ENCODE measurements at places on chromosomes 2 and 18.
A peak's percentile ranks its signal among the peaks of the same experiment; 100 is the strongest.

GRCh38 chr2:117979911-117980701 is 33.8 kb downstream of the CCDC93 start:
- no peak for DNase-seq

GRCh38 chr2:58640042-58640441 is 398.9 kb upstream of the FANCL start:
- no peak for DNase-seq

DNA sequence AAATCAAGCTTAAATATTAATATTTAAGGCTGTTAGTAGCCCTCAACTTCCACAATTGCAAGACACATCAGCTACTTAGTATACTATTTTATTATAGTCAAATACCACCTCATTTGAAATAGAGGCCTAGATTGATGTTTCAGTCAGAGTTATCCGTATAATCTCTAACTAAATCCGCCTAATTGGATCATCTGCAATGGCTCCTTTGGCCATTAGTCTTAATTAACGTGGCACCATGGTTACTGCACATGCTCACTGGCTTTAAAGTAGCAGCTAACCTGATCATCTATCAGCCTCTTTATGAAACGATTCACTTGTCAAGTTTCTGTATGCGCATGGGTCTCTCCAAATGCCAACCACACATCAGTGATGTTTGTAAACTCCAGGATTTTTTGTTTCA is 112.3 kb downstream of the COLEC12 start:
- DNase-seq = no peak

- no peak for DNase-seq
Observed at GRCh38 chr18:77135339-77136075, 2.9 kb upstream of the MBP start.

GRCh38 chr18:57026316-57026715 is 120.6 kb upstream of the BOD1L2 start:
- no peak for DNase-seq

GRCh38 chr2:234967201-234967869 is 15.5 kb downstream of the SH3BP4 start:
- DNase-seq = no peak

GRCh38 chr18:21335927-21336488 is 94.0 kb downstream of the GREB1L start:
- no peak for DNase-seq

- no peak for DNase-seq
Observed at GRCh38 chr2:1633936-1634587, 110.3 kb downstream of the PXDN start.

DNA sequence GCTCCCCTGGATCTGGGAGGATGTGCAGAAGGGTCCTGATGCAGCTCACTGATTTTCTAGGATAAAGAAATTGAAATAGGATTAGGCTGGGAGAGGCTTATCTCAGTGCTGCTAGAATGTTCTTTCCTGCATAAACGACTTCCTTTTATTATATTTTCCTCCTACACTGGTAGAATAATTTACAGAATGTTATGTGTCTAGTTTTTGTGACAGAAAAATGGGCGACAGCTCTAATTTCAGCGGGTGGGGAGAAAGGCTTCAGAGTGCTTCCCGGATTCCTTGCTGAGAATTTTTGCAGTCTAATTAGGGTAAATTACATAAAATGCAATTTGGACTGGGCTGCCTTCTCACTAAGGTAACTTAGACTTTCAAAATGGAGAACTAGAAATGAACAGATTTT is 66.2 kb downstream of the SKA1 start:
- DNase-seq = no peak

GRCh38 chr18:5618047-5618688 is 74.4 kb upstream of the EPB41L3 start:
- DNase-seq = no peak

GRCh38 chr2:27442920-27443282 is 720 bp downstream of the KRTCAP3 start:
- DNase-seq = no peak

- peak; percentile 95 for DNase-seq
Observed at GRCh38 chr18:48951448-48952286, 902 bp upstream of the SMAD7 start.

- DNase-seq = no peak
Observed at GRCh38 chr18:8301427-8302172, 307.6 kb upstream of the RAB12 start.

- no peak for DNase-seq
Observed at GRCh38 chr2:14614017-14614416, 18.5 kb upstream of the LRATD1 start.

DNA sequence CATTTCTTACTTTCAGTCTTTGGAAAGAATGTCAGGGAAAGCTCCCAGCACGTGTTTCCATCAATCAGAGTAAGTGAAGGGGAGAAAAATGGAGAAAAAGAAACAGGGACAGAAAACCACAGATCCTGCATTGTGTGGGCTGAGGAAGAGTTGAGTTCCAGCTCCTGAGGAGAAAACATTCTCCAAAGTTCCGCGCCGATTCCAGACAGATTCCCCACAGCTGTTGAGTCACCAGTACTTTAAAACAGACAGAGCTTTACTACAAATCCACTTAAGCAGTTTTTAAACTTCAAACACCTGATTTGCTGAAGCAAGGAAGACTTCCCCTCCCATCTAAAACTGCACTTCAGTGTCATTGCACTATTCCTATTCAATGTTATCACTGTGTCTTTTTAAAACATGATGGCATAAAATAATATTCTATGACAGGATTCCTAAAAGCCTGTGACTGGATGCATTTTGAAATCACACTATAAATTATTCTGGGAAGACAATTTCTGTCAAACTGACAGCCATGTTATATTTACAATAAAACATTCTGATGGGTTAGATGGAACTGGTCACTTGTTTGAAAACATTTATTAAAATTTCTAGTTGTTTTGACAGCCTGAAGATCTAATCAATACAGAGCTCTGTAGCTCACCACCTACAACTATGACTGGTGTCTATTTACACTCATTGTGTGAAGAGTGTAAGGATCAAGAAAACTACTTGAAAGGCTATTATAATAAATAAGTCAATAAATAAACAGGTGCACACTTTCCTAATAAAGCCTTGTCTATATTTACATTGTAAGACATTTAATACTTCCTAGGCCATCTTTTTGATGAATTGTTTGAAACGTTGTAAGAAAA is 40.9 kb downstream of the TCF4 start:
- no peak for DNase-seq

GRCh38 chr2:25043241-25043867 is 1.5 kb downstream of the EFR3B start:
- no peak for DNase-seq

- DNase-seq = no peak
Observed at GRCh38 chr18:7958897-7959146, 391.7 kb downstream of the PTPRM start.

DNA sequence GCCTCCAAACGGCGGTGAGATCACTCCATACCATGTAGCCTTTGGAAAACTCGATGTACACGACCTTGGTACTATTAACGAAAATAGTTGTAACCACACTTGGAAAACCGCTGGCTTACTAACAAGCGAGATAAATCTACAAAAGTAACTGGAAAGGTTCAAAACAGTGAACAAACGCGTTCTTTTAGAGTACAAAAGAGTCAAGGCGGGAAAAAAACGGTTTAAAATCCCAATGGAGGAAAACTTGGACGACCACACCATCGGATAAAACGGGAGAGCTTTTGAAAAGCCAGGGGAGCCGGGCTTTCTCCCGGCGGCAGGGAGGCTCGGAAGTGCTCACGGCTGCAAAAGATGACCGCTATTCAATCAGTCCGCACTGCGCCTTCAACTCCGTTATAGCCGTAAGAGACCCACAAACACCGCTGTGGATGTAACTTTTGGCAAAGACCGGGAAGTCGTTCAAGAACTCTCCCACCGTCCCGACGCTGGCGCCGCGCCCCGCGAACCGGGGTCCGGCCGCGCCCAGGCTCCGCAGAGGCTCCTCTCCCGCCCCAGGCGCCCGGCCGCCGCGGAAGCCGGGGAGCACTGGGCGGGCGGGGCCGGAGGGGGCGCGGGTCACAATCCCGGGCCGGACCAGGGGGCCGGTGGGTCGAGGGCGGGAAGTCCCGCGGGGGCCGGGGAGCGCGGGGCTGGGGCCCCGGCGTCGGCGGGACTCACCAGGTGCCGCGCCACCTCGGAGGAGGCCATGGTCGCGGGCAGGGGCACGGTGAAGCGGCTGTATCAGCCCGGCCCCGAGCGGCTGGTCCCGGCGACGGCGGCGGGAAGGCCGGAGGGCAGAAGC is 465 bp downstream of the SEPTIN10 start:
- peak; percentile 75 for DNase-seq

DNA sequence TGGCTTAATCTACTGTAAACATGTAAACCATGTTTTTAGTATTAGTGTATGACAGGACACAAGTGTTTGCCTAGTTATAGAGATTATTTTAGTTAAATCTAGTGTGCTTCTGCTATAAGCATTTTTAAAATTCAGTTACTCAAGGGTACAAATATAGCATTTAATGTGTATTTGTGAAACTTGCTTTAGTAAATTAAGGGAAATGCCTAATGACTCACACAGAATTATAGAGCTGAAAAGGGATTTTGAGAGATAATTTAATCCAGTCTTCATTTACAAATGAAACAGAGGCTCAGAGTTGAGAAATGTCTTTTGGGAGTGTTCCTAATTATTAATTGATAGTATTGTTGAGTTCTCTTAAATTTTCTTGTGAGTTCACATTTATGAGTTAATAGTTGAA is 8.2 kb downstream of the ACTR3 start:
- DNase-seq = no peak

- DNase-seq = no peak
Observed at GRCh38 chr2:54233832-54234649, 22.0 kb downstream of the TSPYL6 start.

- no peak for DNase-seq
Observed at GRCh38 chr2:238430781-238431180, 4.1 kb downstream of the ASB1 start.

DNA sequence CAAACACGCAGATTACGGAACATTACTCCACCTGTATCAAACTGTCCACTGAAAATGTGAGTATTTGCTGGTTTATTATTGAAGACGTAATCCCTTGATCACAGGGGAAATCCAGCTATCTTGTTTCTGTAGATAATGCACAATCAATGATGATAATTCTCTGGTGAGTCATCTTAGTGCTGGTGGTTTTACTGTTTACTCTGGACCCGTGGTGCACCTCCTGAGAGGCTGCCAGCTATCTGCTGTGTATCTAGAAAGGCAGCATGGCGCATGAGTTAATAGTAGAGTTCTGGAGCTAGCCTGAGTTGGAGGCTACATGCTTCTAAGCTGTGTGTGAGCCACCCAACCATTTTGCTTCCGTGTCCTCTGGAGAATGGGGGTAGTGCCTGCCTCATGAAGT is 6.5 kb downstream of the NCAPH start:
- DNase-seq = no peak

- DNase-seq = no peak
Observed at GRCh38 chr18:63195326-63196159, 124.0 kb downstream of the BCL2 start.

DNA sequence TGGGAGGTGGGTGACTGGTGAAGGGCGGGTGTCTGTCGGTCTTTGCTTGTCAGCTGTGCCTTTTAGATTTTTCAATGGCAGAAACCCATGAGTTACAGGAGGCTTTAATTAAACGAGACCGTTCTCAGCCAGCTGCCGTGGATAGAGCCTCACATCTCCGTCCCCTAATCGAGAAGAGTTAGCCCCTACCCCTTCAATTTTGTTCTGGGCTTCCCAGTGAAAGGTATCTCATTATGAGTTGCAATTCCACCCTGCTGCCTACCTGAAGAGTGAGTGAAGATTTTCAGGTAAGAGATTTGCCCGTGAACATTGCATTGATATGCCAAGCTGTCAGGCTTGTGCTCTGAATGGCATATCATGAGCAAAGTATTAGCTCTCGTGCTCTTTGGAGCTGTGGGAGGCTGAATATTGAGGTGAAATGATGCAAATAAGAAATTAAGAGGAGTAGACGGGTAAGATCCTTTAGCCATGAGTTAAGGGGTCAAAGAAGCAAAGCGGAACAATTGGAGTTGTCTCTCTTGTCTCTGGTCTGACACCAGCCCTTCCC is 118.7 kb upstream of the MSTN start:
- DNase-seq = no peak

- no peak for DNase-seq
Observed at GRCh38 chr2:121368836-121369235, 83.8 kb upstream of the TFCP2L1 start.

GRCh38 chr2:83817511-83817910 is 641.6 kb downstream of the SUCLG1 start:
- no peak for DNase-seq

DNA sequence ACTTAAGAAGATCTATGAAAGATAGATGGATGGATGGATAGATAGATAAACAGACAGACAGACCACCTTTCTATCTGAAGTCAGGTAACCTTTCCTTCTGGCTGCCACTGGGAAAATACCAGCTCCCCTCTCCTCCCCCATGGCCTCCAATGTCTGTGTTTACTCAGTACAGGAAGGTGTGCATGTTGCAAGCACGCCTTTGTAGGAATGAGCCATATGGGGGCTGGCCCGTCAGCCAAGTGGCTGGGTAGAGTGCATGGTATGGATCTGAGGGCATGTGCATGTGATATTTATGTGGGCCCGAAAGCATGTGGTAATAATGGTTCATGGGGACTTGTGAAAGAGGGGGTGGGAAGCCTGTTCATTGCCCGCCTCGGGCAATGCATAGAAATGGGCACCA is 109.2 kb upstream of the FZD7 start:
- no peak for DNase-seq

DNA sequence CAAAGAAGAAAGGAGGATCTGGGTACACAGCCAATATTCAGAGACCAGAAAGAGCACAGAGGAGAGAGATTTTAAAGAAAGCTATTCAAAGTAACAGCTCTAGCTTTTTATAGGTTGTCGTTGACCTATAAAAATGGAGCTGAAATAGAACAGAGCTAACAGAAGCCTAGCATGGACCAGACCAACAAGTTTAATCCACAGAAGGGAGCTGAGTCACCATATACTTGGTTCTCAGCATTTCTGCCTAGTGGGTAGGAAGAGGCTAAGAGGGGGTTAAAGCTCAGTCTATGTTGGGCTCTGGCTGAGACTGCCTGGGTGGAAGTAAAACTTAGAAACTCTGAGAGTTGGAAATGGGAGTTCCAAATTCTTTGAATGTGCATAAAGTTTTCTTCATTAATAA is 678.0 kb upstream of the CDH2 start:
- DNase-seq = no peak

DNA sequence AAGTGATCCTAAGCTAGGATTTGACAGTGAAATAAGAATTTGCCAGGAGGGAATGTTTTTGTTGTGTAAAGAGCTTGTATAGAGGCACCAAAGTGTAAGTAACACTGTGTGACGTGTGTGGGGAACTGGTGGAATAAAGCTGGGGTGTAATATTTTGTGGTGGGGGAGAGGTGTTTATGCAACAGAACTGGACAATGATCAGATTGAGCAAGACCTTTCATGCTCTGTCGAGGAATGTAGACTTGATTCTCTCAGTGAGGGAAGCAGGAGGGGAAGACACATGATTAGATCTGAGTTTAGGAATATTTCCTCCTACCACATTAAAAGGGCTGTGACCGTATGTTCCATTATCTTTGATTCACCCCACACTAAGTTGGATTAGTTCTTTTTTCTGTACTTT is 43.6 kb downstream of the EFEMP1 start:
- DNase-seq = no peak
